Right forelimb (tissue), 1 donor: ENCODE measurements at places on chromosomes 6 and 20.
A peak's percentile ranks its signal among the peaks of the same experiment; 100 is the strongest.

DNA sequence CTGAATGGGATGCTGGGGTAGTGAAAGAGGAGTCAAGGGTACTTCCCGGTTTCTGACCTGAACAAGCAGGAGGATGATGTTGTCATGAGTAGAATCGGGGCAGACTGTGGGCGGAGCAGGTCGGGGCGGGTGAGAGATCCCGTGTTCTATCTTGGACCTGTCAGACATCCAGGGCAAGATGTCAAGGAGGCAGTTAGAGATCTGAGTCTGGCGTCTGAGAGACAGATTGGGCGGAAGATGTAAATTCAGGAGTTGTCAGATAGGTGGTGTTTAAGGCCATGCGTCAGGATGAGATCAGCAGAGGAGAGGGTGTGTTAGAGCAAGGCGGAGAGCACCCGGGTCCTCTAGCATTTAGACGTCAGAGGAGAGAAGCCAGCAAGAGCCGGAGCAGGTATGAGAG, 115.5 kb downstream of the DLGAP4 start:
- DNase-seq: no peak

DNA sequence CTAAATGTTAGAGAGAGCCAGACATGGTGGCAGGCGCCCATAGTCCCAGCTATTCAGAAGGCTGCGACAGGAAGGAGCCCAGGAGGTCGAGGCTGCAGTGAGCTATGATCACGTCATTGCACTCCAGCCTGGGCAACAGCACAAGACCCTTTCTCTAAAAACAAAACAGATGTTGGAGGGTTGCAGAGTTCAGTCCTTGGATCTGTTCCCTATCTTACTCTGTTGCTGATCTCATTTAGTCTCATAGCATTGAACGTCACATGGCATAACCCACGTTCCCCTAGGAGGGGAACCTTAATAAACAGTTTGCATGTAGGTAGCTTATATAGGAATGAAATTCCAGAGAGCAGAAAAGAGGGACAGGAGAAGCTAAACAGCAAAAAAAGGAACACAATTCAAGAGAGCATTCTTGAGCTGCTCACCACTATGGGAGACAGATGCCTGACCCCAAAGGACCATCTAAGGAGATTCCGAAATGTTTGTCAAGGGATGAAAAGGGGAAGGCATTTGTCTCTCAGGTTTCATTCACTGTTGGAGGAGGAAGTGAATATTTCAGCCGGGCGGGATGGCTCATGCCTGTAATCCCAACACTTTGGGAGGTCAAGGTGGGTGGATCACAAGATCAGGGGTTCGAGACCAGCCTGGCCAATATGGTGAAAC, 54.6 kb upstream of the PIM1 start:
- DNase-seq: no peak

GRCh38 chr6:39892490-39893129, 41.7 kb downstream of the MOCS1 start:
- DNase-seq: peak; percentile 79

DNA sequence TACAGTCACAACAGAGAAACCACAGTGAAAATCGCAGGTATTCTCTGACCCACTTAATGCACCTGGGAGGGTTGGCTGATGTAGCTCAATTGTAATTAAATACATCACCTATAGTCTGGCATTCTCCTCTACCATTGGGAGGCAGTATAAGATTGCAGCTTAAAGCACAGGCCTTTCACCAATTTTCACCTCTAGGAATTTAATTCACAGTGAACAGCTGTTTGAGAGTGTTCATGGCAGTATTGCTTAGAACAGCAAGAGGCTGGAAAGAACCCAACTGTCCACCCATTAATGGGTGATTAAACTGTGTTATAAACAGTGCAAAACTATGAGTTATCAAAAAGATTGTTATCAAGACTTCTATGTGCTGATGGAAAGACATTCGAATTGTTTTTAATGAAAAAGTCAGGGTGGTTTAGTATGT, 2.0 kb downstream of the EDEM2 start:
- DNase-seq: no peak

DNA sequence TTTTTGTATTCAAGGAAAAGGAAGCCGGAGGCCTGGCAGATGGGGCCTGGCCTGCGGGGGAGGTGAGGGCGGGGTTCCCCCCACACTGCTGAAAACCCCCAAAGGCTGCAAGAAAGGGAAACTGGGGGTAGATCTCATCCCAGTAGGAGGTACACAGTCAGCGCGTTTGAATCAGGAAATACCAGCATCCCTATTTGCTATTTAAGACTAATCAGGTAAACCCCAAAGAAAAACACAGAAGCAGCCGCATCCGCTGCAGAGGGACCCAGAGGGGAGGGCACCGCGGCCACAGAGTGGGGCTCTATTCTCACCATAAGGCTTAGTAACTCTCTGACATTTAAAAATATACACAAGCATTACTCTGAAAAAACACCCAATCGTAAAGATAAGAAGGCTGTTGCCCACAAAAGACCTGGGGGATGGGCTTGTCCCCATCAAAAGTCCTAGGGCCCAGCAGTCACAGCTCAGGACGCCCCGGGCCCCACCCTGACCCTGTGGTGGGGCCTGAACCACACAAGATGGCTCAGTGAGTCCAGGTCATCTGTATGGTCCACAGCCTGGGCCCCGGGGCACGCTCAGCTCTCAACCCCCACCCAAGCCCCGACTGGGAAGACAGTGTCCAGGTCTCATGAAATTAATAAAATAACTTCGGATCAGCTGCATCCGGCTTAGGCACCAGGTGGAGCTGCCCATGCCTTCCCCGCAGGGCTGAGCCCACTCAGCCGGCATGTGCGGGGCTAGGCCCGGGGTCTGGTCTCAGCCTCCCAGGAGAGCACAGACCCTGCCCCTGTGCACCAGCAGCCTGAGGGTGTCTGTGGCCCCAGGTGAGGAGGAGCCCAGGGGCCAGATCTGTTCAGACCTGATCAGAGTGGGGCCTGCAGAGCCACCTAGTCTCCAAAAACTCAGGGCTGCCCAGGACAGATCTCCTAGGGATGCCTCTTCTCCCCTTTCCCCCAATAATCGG, 31.0 kb downstream of the KCNQ2 start:
- no peak for DNase-seq

- DNase-seq: no peak
Observed at GRCh38 chr6:9292975-9293374, 857.6 kb upstream of the SLC35B3 start.

- no peak for DNase-seq
Observed at GRCh38 chr6:3351105-3351676, 92.4 kb downstream of the PSMG4 start.

- DNase-seq: no peak
Observed at GRCh38 chr6:44386929-44387345, 569 bp upstream of the CDC5L start.

DNA sequence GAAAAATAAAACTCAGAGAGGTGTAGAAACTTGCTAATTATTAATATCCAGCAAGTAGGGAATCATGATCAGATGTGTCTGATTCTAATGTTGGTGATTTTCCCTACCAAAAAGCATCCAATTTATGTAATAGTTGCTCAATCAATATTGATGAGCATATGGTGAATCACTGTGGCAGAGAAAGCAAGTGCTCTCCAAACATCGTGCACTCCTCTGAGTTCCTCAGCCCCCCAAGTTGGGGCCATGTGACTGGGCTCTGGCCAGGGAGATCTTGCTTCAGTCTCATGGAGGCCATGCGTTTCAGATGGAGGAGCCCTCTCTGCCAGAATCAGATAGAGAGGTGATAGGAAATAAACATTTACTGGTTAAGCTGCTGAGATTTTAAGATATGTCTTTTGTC, 133.2 kb upstream of the LY86 start:
- no peak for DNase-seq

- DNase-seq: no peak
Observed at GRCh38 chr6:7468382-7469081, 72.9 kb upstream of the DSP start.

GRCh38 chr6:98777762-98778161, 56.6 kb upstream of the POU3F2 start:
- DNase-seq: no peak

- no peak for DNase-seq
Observed at GRCh38 chr6:28449056-28449455, 5.8 kb upstream of the ZSCAN23 start.

- DNase-seq: no peak
Observed at GRCh38 chr6:81942067-81942370, 189.5 kb upstream of the TENT5A start.

DNA sequence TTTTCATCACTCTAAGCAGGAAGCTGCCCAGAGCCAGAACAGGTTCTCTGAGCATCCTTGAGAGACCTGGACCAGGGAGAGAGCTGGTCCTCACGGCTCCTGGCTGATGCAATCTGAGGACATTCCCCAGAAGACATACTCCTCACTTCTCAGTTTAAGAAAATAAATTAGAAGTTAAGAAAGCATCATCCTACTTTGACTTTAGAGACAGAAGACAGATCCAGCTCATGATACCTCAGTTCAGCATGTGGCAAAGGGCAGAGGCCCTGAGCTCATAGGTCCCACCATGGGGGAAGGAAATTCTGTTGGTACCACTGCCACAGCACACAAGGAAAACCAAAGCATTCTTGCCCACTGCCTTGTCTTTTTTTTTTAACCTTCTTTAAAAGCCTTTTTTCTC, 378.1 kb upstream of the JARID2 start:
- DNase-seq: no peak

DNA sequence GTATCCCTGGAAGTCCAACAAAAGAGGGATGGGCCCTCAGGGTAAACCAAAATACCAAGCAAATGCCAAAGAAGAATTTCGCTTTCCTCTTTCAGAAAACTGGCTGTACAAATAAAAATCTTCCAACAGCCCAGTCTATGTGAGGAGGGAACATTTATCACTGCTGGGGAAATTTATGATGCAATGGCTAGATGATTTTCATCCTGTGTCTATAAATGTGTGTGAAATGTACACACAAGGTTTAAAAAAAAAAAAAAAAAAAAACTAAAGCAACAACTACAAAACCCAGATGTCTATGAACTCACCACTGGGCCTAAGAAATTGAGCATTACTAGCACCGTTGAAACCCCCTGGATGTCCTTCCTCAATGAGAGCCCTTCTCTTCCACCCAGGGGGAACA, 68.7 kb upstream of the SLC4A11 start:
- no peak for DNase-seq

DNA sequence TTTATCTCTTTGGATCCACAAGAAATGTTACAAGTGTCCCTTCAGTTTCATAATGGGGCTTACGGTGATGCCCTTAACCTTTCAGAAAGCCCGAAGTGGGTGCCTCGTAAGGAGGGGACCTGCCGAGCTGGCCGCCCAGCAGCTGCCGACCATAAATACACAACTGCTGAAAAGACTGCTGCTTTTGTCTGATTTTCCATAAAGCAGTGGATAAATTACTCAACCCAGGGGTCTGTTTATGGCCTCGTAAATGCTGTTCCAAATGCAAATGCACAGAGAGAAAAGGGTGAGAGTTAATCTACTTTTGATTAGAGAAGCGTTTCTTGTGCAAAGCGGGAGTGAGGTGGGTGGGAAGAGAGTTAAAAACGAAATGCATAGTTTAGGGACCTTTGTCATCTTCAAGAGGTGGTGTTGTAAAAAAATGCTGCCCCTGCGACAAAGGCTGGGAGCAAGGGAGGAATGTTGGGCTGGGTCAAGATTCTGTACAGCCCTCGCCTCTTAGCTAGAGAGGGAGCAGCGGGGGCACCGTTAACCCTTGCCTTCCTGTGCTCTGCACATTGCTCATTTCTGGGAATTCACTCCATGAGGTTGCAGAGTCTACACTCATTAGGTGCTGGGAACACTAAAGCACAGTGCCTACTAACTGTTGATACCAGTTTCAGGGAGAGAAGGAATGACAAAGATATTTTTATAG, 112.0 kb upstream of the MTHFD1L start:
- no peak for DNase-seq

DNA sequence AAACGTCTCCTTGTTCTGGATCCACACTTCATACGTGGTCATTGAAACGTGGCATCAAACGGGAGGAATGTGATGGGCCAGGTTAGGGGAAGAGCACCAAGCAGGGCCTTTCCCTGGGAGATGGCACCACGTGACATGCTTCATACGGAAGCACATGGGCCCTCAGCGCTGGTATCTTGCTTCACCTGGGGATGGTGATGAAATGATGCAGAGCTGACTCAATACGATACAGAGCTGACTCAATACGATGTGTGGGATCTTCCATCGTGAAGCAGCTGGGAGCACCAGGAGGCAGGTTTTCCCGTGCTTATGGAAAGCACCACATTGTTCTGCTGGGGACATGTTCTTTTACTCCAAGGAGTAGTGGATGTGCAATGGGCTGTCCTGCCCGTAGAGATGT, 22.5 kb upstream of the TAGAP start:
- no peak for DNase-seq

DNA sequence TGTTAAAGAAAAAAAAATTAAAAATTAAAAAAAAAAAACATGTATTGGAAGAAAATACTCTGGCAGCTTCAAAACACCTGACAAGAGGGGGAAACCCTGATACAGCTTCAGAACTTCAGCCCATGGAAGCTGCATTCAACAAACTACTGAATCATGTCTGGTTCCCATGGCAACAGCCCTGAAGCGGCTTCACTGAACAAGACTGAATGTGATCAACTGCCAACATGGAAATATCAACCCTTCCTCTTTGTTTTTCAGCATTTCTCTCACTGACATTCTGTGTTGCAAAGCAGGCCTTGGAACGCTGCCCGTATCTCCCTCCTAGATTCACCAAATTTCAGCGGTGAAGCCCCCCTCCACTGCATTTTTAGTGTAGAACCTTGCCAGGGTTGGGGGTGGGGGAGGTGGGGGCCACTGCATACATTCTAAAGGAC, 91.3 kb upstream of the SHLD1 start:
- DNase-seq: peak; percentile 86

- no peak for DNase-seq
Observed at GRCh38 chr20:2691663-2692035, 931 bp upstream of the EBF4 start.

GRCh38 chr20:49594931-49595315, 27.0 kb upstream of the PTGIS start:
- no peak for DNase-seq
